CD4-positive, alpha-beta T cell treated with Interleukin-6 for 4 hours (primary cell): ENCODE measurements at places on chromosomes 7 and 10.

DNA sequence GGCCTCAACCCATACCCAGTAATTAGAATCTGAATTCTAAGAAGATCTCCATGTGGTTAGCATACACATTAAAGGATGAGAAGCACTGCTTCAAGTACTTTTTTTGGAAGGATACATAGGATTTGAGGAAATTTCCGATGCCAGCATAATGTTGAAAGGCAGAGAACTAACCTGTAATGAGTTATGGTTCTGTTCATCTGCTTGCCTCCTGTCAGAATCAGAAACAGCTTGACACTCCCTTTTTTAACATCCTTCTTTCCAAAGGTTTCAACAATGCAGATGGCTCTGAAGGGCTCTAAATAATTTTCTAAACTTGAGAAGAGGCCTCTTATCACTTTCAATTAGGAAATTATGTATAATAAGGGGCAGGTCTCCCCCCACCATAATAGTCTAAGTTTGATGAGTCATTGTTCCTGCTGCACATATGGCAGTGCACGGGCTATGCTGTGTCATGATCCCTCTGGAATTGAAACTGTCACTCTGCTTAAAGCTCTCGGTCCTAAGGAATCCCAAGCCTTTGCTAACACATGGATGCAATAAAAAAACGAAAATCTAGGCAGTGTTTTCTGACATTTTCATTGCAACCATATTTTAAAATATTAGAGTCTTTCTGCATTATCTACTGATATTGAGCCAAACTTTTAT is 291.2 kb upstream of the FZD1 start:
- no peak for DNase-seq

DNA sequence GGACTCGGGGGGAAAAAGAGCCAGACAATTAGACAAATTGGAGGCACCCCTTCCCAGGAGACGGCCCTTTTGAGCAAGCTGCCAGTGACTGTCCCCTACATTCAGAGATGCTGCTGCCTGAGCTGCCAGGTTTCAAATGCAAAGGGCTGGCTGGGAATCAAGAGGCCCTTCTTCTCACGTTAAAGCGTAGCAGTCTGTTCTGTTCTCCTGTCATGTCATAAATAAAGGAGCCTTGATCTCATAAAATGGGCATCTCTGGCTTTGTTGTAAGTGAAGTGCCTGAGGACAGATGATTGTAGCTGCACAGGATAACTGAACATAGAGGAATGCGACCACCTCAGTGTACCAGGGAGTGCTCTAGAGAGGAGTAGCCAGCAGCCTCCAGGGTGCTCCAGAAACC is 917.9 kb downstream of the GRID1 start:
- DNase-seq: no peak

GRCh38 chr7:7565746-7566650 is 686 bp upstream of the MIOS start:
- no peak for DNase-seq

DNA sequence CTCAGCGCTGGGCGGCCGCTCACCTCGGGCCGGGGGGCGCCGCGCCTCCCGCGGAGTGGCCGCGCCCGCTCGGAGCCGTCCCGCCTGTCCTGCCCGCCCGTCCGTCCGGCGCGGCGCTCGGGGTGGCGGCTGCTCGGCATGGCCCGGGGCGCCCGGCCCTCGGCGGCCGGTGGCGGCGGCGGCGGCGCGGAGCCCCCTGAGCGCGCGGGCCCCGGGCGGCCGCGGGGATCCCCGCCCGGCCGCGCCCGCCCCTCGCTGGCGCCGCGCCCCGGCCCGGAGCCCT is 338 bp downstream of the SDK1 start:
- no peak for DNase-seq

DNA sequence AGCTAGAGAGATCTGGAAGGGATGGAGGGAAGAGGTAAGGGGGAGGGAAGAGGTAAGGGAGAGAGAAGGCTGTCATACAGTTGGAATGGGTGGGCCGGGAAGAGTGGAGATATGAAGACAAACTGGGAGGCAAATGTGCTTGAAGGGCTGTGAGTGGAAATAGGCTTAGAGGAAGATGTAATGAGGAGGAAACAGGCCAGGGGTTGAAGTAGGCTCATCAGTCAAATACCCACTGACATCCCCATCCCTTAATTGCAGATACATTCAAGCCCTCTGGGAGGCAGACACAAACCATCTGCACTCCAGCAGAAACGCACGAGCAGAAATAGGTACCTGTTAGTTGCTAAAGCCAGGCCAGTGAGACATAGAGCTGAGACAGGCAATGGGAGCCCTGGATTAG is 2.1 kb downstream of the SYNPO2L start:
- DNase-seq: no peak

GRCh38 chr7:1706721-1707613 is 36.9 kb downstream of the ELFN1 start:
- no peak for DNase-seq

- DNase-seq: no peak
These were observed 209.7 kb downstream of the LHFPL3 start for GRCh38 chr7:104538152-104538551.

DNA sequence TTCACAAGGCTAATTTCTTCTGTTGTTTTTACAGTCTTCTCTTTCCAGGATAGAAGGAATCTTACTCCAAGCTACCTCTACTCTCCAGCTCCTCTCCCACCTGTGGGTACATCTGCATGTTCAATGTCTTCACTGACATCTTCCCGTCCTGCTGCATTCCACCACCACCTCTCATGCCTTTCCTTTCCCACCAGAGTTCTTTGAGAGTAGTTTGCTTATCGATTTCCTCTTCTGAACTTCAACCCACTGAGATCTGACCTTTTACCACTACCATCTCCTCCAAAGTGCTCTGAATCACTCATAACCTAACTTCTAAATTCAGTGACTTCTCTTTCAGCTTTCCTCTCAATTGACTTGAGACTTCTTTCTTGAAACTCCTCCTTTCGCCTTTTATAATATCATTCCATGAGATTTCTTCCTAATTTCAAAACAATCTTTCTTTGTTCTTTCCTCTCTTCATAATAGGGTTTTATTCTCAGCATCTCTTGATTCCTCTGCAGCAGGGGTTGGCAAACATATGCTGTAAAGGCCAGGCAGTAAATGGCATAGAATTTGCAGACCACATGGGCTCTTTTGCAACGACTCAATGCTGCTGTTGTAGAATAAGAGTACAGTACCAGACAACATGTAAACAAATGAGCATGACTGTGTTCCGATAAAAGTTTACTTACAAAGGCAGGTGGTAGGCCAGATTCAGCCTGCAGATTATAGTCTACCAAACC is 22.1 kb downstream of the ACSL5 start:
- DNase-seq: no peak

- DNase-seq: no peak
These were observed 207.8 kb downstream of the TAX1BP1 start for GRCh38 chr7:27947586-27948278.

GRCh38 chr7:78434281-78434680 is 635.7 kb downstream of the PHTF2 start:
- no peak for DNase-seq

DNA sequence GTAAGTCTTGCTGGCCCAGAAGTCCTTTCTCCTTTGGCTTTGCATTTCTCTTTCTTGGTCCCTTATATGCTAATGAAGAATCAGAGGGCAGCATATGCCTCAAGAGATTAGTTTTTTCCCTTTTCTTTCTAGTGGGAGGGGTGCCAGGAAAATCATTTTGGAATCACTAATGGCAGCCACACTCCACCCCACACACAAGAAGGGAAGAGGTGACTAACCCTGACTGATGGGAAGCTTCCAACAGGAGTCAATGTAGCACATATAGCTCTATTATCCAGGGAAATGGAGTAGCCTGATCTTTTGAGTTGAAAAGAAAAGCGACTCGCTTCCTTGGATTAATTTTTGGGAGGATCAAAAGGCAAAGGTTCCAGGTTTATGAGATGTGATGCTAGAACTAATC is 225.3 kb downstream of the KIF20B start:
- DNase-seq: no peak

DNA sequence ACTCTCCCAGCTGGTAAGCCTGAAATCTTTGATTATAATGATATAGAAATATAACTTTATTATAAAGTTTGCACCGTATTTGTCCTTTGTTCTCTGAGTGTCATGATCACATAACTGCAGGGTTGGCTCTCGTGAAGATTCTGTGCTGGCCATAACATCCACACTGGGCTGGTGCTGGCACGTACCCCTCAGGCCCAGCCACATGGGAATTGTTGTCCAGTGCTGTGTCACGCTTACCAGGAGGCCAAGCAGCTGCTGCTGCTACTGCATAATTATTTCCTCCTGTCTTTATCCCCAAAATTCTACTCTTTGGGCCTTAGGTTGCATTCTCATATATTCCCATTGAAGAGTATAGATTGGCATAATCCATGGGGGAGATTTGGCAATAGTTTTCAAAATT is 20.8 kb upstream of the UCN3 start:
- no peak for DNase-seq

DNA sequence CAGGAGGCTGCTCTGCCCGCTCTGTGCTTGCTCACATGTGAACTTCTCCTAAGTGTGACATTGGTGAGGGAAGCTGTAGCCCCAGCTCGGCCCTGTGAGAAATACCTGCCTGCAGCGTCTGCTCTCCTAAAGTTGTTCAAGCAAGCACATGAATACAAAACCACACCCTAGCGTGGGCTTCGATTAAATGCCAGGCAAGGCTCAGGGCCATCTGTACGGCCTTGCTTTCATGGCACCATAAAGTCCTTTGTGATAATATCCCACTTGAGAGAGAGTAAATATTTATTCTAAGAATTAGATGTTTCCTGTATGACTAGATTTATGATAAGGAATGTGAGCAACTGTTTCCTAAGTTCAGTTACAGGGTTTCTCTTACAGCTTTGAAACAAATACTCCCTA is 262.8 kb upstream of the KLF14 start:
- peak; percentile 45 for DNase-seq

DNA sequence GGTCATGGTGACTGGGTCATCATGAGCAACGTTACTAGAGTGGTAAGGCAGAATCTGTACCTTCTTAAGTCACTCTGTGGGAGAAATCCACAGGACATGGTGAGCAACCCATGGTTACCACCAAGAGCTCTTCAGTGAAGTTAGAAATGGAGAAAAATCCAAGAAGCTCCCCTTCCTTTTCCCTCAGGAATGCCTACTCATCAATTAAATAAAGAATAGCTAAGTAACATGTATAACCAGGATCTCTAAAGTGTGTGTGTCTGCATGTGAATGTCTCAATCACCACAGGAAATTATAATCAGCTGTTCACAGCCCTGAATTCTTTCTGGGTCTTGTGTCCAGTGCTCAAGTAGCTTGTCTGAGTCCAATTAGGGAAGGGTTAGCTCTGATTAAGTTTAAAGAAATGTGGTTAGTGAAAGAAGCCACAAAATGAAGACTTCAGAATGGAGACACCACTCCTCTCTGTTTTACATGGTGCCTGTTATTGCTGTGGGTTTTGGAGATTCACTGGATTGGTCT is 73.2 kb downstream of the SEM1 start:
- DNase-seq: no peak

DNA sequence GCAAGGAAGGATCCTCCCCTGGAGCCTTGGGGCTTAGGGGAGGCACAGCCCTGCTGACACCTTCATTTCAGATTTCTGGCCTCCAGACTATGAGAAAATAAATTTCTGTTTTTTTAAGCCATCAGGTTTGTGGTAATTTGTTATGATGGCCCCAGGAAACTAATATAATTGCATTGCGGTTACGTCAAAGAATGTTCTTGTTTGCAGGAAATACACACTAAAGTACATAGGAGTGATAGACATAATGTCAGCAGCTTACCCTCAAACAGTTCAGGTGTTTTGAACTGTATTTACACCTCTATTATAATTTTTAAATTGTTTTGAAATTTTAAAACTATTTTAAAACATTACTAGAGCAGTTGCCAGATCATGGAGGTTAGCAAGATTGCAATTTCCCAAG is 12.6 kb upstream of the FHIP2A start:
- DNase-seq: no peak

DNA sequence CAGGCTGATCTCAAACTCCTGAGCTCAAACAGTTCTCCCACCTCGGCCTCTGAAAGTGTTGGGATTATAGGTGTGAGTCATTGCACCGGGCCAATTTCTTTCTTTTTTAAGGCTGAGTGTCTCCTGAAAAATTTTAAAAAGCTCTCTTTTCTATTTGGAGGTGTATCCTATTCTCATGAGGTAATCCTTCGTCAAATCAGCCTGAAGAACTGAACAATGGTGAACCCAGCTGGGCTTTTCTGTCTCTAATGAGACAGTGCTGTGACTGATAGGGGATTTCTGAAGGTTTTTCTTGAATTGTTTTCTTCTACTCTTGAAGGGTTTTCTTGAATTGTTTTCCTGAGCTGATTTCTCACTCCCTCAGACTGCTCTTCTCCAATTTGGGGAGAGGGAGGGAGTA is 30.9 kb upstream of the CALU start:
- DNase-seq: no peak

DNA sequence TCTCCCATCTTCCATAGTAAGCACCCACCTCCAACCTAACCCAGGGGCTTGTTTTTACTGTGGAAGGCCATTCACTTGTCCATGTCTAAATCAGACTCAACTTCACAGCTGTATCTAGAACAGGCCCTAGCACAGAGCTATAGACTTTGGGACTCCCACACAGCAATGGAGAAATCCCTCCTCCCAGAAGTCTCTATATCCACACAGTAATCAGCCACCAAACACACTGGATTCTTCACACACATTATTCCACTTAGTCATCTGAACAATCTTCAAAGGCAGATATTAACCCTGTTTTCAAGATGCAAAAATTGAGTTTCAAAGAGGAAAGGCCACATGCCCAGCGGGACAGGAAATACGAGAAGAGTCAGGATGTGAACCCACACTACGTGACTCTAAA is 81.8 kb downstream of the MALSU1 start:
- no peak for DNase-seq

DNA sequence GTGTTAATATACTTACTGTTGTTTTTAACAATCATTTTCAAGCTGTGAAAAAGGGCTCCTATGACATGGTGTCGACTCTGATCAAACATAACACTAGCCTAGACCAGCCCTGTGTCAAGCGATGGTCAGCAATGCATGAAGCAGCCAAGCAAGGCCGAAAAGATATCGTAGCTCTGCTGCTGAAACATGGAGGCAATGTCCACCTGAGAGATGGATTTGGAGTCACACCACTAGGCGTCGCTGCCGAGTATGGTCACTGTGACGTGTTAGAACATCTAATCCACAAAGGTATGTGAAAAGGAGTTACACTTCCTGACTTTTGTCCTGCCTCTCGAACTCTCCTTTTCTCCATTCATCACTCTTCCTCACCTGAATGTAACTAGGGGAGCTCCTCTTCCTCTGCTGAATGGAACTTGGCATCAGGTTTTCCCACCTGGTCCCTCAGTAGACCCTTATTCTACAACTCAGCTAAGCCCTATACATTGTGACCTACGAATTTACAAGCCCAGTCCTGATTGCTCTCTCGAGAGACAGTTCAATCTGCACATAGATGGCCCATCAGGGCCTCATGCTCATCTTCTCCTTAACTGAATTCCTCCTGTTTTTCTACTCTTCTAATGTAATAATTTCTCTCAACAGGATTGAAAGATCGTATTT is 23.0 kb downstream of the ASB15 start:
- peak; percentile 65 for DNase-seq

GRCh38 chr7:1269336-1269890 is 36.7 kb downstream of the UNCX start:
- no peak for DNase-seq

GRCh38 chr10:18246967-18247366 is 106.7 kb downstream of the CACNB2 start:
- no peak for DNase-seq
